CD8-positive, alpha-beta memory T cell (primary cell): ENCODE measurements at places on chromosomes 12 and 14.

DNA sequence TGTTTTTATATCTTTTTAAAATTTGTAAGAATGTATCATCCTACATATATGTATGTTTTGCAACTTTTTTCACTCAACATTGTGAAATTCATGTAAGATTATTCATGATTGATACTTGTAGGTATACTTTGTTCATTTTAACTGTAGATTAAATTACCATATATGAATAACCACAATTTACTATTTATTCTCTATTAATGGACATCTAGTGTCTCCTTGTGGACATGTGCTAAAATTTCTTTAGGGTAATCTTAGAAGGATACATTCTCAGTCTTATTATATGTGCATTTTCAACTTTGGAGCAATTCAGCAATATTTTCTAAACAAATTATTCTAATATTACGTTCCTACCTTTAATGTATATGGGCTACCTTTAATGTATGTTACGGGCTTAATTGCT lies 192.4 kb downstream of the FUT8 start:
- no peak for DNase-seq

DNA sequence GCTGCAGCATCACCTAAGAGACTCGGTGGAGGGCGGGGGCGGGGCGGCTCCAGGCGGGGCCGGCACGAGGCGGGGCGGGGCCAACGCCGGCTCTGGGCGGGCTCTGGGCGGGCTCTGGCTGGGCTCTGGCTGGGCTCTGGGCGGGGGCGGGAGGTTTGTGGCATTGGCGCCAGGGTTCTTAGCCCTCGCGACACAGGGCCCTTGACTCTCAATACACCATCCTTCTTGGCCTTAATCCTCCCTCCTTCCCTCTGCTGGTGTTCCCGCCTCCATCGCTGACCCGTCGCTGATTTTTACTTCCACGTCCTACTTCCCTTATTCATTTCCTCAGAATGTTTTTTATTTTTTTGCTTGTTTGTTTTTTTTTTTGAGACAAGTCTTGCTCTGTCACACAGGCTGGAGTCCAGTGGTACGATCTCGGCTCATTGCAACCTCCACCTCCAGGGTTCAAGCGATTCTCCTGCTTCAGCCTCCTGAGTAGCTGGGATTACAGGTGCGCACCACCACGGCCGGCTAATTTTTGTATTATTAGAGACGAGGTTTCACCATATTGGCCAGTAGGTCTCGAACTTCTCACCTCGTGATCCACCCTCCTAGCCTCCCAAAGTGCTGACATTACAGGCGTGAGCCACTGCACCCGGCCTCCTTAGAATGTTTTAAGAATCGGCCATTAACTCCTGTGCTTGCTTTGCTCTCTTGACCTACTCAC lies at the start of gene BLTP3B:
Gene BLTP3B, minus strand, starts transcription at position 24 of the 709 bp plus-strand sequence. CDS start 239 bp downstream, outside the sequence.
- peak; percentile 91 for DNase-seq

- DNase-seq, result no peak
These were observed 136.8 kb upstream of the C14orf180 start for GRCh38 chr14:104442631-104443390.

DNA sequence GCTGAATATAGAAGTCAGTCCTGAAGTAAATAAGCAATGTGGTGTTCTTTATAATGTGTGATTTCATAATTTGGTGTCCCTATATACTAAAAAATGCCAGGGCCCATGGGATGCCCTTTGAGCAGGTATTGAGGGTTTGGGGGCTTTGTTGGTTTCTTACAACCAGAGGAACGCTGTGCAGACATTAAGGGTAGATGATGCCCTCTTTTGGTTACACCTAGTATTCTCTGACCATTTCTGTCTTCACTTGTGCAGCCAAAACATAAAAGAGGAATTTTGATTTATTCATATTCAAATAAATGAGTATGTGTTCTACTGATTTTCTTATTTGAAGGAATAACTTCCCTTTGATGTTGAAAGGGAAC lies 3.0 kb downstream of the LGR5 start:
- no peak for DNase-seq

- DNase-seq, result peak; percentile 1
These were observed 92.7 kb downstream of the DIP2B start for GRCh38 chr12:50597200-50598195.

DNA sequence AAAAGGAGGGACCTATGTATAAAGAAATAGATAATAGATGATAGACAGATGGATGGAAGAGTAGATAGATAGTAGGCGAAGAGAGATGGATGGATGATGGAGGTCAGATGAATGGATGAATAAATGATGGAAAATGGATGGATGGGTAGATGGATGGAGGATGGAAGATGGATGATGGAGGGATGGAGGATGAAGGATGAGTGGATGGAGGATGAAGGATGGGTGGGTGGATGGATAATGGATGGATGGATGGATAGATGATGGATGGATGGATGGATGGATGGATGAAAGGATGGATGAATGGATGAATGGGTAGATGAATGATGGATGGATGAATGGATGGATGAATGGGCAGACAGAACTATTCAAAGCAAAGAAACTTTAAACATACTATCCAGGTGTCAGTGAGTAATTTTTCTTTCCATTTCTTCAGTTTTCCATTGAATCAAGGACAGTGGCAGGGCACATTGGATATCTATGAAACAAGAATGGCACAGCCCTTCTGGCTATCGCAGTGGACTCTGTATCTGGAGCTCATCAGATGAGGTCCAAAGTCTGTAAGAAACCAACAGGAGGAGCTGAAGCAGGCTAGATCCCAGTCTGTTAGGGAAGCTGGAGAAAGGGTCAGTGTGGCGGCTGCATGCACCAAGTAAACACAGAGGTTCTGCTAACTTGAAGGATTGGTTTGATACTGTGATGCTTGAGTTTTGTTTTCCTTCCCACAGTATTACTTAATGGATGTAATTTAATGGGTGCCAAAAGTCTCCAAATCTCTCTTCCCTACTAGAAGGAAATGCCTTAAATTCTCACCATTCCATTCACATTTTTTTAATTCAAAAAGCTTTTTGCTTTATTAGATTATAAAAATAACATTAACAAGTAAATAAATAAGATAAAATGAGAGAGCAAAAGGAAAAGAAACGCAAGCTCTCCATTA lies 18.1 kb upstream of the MED13L start:
- DNase-seq, result no peak

DNA sequence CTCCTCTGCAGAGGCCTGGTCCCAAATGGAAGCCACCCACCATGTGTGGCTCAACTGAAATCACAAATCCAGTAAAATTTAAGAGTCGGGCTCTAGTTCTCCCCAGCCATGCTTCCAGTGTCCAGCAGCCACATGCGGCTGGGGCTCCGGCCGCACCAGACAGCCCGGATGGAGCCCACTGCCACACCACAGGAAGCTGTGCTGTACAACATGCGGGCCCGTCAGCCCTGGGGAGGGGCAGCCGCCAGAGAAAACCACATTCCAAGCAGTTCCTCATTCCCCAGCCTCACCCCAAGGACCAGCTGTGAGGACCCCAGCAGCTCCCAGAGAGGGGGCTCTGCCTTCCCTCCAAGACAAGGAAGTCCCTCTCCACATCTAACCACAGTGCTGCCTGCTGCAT lies 135.0 kb downstream of the NCOR2 start:
- no peak for DNase-seq

DNA sequence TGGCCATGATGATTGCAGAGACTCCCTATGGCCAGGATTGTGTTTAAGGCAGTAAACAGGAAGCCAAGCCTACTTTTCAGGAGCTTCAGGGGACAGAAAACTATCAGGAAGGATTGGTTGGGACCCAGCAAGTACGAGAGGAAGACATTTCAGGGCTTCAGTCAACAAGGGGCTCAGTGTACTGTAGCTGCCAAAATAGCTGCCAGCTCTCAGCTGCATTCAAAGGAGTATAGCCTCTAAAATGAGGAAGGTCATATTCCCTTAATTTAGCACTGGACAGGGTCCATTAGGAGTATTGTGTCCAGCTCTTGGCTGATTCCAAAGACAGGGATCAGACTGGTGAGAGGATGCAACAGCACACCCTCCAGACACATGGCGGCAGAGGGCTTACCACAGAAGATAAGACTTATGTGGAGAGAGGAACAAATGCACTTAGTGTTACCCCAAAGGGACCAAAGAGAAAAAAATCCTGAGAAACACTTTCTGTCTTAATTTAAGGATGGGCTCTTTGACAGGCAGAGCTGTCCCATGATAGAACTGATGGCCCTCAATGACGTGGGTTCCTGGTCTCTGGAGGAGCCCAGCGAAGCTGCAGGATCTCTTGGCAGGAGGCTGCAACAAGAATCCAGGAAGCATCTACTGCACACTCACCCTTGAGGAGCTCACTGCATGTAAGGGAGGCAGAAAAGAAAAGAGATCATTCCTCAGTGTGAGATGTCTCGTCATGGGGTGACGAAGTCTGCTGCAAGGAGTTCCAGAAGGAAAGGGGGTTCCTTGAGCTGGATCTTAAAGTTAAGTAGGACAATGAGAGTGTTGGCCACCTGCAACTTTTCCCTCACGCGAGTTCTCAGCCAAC lies 14.8 kb downstream of the BDKRB1 start:
- DNase-seq, result no peak

DNA sequence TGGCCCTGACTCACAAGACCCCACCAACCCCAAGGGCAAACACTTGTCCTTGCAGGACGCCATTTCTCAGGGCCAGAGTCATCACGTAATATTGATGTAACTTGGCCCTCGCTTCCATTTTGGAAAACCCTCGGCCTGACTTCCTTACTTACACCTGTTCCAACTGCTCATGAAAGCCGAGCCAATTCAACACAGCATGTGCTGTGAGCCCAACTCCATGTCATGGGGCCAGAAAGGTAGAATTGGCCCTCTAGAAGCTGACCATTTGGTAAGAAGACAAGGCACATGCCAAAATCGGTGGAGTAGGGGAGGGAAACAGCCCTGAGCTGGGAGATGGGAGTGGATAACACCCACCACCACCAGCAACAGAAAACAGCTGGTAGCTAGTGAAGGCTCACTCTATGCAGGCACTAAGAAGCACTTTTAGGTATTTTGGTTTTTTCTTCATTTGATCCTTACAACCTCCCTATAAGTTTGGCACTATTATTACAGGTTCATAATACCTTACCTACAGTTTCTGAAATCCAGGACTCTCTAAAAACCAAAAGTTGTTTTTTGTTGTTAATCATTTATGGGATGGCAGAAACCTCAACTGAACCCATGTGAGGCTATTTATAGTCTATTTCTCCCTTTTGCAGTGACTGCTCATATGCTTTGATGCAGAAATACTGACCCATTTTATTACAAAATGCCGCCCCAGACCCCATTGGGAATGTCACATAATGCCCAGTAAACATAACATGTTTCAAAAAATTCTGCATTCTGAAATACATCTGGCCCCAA lies 6.5 kb downstream of the TTC7B start:
- DNase-seq, result no peak

DNA sequence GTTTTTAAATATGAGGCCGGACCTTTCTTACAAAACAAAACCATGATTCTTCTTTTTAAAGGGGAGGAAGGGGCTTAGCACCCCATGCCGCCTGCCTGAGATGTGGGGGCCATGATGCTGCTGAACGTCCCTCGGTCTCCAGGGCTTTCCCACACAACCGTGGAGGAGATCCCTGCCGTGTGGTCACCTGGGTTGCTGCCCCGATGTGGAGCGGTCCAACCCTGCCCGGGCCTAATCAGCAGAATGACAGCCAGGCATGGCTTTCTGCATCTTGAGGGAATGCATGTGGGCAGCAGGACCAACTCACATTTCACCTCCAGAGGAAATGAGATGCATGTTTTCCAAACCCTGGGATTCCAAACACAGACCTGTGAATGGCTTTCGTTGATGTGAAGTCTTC lies 48.9 kb upstream of the C14orf180 start:
- DNase-seq, result no peak

GRCh38 chr14:80634106-80634758 lies 307.3 kb downstream of the CEP128 start:
- no peak for DNase-seq

DNA sequence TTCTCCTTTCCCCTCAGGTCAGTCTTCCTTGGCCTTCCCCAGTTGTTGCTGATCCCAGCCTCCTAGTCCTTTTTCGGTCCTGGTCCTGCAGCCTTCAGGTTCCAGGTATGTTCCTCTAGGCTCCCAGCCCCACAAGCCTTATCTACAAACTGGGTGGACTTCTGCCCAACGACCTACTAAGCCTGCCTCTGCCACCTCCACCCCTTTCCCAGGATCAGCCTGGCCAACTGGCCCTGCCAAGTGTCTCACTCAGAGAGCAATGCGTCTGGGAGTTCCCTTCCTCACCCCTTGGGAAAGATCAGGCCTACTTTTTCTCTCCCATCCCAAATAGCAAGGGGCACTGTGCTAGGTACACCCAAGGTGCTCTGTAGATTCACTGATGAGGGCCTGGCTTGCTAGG lies at the start of gene SERPINA12:
Gene SERPINA12, minus strand, starts transcription at position 114 of the 400 bp plus-strand sequence. CDS start 11,072 bp downstream, outside the sequence.
- no peak for DNase-seq

DNA sequence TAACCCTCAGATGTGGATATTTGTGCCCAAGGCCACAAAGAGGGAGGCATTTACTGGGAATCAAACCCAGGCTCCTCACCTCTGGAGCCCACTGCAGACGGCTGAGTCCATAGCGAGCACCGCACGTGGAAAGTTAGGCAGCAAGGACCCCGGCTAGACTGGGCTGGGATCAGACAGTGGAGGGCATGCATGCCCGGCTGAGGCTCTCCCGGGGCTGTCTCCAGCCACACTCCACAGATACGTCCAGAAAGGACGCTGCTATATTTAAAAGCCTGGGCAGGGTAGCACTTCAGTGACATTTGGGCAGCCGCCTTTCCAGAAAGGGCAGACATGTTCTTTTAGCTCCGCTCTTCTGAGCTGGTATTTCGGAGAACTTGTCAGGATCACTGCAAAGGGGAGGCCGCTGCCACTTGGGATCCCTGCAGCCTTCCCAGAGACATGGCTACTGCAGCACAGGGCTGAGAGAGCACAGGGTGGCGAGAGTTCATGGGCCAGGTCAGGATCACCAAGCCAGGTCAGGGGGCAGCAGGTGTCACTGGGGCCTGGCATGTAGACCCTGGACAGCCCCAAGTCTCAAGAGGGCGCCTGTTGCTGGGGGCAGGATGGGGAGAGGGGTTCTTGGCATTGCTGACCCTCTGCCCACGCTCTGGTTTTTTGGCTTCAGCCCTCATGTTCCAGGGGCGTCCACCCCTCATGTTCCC lies 121.7 kb downstream of the PHETA1 start:
- DNase-seq, result no peak

DNA sequence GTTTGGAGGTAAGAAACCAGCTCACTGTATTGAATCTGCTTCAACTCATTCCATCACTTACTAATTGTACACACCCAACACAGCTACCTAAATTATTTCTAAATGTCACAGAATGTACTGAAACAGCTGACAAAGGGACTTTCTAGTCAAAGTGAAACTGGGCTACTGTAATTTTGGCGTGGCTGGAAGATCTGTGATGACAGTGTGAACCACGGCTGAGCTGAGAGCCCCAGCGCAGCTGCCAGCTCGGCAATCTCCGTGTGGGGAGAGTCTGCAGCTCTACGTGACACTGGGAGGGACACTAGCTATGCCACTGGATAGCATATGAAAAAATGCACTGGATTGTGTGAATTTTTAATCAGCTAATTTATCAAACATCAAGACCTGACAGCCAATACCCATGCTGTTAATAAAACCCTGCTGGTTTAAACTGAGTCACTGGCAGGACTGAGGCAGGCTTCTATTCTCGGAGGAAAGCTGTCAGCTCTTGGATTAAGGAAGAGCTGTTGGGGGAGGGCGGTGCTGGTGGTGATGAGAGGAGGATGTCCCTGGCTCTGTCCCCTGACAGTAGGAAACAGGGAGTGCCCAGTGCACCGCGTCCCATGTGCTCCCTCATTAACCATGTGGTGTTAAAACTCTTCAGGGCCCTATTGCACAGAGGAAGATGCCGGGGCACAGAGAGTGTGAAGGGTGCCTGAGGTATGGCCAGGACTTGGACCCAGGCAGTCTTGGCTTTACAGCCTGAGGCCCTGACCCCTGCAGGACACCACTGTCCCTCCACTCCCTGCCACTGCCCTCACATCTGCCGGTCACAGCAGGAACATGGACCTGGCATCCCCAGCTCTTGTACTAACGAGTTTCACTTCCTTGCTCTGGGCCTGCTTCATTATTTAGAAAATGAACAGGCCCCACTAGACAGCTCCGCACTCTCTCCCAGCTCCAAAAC lies 13.3 kb downstream of the SLC15A4 start:
- peak; percentile 46 for DNase-seq
